ENCODE measurements at places on chromosomes 11 and 22.

DNA sequence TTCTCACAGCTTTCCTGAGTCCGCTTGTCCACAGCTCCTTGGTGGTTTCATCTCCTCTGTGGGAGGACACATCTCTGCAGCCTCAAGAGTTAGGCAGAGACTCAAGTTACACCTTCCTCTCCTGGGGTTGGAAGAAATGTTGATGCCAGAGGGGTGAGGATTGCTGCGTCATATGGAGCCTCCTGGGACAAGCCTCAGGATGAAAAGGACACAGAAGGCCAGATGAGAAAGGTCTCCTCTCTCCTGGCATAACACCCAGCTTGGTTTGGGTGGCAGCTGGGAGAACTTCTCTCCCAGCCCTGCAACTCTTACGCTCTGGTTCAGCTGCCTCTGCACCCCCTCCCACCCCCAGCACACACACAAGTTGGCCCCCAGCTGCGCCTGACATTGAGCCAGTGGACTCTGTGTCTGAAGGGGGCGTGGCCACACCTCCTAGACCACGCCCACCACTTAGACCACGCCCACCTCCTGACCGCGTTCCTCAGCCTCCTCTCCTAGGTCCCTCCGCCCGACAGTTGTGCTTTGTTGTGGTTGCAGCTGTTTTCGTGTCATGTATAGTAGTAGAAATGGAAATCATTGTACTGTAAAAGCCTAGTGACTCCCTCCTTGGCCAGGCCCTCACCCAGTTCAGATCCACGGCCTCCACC is 11.7 kb downstream of the RASD2 start:
- DNase-seq = peak; percentile 82

GRCh38 chr22:26159886-26160285 is 9.4 kb upstream of the SEZ6L start:
- DNase-seq = no peak

GRCh38 chr11:19803506-19803998 is 90.9 kb downstream of the NAV2 start:
- no peak for DNase-seq

GRCh38 chr22:45869340-45869847 is 107.6 kb downstream of the WNT7B start:
- DNase-seq = no peak

DNA sequence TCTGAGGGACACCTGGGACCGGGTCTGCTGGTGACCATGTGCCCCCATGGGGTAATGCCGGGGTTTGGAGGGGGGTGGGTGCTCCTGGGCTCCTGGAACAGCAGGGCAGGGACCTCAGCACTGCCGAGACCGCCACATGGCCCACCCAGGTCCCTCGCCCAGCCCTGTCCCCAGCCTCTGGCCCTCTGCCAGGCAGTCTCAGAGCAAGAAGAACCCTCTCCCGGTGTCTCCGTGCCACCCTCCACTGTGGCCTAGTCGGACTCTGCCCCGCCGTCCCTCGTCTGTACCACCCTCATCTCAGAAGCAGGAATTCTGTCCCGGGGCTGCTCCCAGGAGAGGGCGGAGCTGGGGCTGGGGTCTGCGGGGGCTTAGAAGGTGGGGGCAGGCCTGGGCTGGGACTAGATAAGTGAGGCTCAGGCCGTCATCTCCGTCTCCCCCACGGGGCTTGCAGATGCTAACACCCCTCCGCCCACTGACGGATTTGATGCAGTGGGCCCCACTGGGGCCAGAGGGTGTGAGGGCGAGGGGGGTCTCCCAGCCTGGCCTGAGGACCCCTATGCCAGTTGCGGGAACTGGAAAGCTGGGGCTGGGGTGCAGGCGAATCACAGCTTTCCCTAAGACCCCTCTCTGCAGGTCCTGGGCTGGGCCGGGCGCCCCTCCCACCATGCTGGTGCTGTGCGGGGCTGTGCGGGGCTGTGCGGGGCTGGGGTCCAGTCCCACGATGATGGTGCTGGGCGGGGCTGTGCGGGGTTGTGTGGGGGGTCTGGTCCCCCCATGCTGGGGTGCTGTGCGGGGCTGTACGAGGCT is 1.1 kb downstream of the MUC5AC start:
- no peak for DNase-seq

GRCh38 chr22:36467042-36467810 is 14.2 kb downstream of the TXN2 start:
- DNase-seq = no peak

DNA sequence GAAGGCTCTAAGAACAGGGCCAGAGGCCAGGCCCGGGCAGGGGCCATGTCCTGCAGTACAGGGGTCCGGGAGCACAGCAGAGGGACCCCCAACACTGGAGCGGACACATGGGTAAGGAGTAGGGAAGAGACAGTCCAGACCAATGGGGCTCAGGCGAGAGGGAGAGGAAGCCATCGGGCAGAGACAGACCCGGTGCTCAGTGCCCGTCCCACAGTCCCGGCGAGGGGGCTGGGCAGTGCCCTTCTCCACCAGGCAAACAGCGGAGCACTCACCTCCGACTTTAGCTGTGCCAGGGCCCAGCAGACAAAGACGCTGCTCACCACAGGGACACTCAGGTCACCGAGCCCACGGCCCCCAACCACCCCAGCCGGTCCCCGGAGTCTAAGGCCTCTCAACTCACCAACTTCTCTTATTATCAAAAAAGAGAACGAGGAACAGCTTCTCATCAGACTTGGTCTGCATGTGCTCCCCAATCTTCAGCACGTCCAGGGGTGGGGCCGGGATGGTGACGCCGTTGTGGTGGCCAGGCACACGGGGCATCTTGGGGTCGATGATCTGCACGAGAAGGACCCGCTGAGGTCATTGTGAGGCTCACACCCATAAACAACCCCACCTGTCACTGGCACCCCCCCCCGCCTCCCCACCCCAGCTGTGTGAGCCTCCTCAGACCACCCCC is 52.3 kb downstream of the BRD1 start:
- DNase-seq = no peak

DNA sequence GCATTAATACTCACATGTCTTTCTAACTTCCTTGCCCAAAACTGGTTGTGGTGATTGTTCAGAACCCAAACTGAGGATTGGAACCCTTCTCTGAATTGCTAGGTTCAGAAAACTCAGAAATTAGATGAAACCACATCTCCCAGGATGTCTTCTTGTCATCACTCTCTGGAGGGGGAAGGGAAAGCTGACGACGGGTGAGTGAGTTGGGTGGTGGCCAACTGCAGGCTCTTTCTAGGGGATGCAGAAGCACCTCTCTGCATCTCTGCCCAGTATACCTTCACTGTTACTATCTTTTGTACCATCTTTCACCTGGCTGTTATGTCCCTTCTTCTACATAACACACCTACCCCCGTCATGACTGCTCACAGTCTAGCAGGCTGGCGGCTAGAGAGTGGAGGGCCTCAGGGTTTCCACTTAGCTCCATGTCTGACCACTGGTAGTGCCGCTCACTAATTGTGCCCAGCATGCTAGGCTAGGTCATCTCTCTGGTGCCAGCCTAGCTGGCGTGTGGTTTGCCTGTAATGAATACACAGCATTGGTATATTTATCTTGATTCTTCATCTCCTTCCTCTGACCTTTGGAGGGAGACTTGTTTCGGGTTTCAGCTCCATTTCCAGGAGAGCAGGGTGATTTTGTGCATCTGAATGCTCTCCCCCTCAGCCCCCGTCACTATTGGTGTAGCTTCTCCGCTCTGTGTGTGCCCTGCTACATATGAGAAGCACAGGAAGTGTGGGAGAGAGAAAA is 7.3 kb downstream of the GRAMD1B start:
- DNase-seq = no peak

DNA sequence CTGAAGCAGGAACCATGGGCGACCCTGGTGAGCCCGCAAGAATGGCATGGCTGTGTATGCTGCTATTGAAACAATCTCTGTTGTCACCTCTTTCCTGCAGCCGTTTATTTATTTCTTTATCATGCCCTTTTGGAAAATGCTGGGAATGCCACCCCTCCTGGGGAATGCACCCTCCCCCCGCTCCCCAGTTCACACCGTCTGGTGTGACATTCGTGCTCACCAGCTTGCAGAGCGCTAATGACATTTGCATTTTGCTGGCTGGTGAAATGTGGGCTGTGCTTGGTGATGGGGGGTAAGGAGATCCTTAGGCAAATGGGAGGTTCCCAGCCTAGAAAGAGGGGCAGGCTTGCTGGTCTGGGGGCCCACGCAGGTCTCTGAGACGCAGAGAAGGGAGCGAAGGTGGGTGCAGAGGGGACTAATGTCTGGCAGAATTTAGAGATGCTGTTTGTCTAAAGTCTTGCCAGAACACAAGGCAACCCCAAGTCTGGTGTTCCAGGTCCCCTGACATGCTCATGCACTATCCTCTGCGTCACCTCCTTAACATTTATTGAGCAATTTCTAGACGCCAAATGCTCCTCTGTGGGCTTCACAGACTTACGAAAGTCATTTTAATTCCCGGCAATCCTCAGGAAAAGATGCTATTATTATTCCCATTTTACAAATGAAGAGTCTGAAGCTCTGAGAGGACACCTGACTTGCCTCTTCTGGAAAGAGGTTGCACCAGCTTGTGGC is 91.7 kb downstream of the TP53I11 start:
- DNase-seq = no peak

DNA sequence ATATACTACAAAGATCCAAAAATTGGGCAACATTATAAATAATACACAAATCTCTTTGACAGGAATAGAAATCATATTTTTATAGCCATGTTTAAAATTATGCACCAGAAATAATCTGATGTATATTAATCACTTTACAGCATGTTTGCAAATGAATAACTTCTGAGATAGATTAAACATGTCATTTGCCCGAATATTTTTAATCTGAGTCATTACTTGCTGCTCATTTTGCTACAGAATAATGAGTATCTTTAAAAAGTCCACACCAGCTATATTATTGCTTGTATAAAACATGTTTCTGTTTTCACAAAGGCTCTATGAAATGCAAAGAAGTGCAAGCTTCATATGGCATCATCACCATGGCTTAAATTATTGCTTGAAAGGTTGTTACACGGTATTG is 336.8 kb downstream of the GUCY1A2 start:
- no peak for DNase-seq

- no peak for DNase-seq
Observed at GRCh38 chr11:77604281-77604680, 14.5 kb downstream of the AQP11 start.

DNA sequence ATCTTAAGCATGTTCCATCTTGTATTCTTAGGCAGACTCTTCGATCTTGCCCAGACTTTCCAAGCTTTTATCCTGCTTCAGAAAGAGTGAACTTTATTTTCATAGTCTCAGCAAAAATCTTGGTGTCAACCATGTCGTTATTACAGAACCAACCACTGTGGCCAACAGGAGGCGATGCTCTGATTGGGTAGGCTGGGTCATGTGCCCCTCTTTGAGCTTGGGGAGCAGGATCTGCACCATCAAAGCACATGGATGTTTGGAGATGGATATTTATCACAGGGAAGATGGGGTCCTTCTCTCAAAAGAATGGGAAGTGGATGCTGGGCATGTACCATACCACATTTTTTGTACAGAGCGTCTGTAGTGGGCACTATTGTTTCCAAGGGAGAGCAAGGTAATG is 197.4 kb downstream of the MYO18B start:
- no peak for DNase-seq

- no peak for DNase-seq
Observed at GRCh38 chr11:62865635-62866034, 15.1 kb upstream of the SLC3A2 start.

GRCh38 chr11:118068945-118069612 is 7.8 kb upstream of the TMPRSS4 start:
- no peak for DNase-seq

- no peak for DNase-seq
Observed at GRCh38 chr11:11510939-11511338, 110.9 kb downstream of the GALNT18 start.

DNA sequence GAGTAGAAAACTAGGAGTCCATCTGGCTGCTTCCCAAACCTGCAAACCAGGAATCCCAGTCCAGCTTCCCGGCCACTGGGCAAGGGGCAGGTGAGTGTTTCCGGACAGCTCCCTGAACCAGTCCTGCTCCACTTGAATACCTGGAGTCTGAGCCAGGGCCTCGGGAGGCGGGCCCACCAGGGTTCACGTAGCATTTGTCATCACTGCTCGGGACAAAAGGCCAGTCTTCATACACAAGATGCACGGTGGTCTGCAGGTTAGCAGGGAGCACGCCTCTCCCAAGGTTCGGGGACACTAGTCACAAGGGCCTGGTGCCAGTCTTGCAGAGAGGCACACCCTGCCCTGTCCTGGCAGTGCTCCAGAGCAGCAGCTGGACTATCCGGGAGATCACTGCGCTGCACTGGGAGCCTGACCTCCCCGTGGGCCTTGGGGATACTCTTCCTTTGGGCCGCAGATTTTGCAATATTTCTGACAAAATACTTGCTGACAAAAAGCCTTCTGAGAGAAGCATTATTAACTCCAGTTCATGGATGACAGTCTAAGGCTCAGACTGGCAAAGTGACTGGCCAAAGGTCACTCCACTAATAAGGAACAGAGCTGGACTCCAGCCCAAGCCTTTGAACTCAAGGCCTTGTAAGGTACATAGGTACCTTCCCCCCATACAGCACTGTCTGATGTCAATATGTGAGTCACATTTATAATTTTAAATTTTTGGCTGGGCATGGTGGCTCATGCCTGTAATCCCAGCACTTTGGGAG is 25.1 kb downstream of the CD6 start:
- DNase-seq = no peak

DNA sequence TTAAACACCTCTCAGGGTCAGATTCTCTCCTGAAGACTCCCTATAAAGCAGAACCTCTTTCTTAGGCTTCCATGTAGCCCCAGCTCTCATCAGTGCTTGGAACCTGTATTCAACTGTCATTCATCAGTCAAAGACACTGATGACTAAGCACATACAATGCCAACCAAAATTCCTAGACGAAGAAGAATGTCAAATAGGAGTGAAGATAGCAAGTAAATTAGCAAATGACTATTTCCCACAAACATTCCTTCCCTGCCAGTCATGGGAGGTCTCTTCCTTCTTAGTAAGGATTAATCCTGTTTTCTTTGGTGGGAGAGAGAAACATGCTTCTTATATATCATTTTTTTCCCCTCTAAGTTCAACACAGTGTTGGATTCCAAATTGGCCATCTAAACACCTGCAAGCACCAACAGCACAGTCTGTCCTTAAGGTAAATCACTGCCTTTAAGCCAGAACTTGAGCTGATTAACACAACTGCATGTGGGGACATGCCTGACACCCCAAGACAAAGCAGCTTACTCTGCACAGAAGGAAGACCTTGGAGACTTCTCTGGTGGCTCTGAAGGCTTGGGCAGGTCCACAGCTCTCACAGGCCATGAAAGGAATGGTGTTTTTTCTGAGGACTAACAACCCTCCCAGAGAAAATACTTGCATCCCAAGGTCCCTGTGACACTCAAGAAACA is 47.5 kb upstream of the ME3 start:
- DNase-seq = no peak

DNA sequence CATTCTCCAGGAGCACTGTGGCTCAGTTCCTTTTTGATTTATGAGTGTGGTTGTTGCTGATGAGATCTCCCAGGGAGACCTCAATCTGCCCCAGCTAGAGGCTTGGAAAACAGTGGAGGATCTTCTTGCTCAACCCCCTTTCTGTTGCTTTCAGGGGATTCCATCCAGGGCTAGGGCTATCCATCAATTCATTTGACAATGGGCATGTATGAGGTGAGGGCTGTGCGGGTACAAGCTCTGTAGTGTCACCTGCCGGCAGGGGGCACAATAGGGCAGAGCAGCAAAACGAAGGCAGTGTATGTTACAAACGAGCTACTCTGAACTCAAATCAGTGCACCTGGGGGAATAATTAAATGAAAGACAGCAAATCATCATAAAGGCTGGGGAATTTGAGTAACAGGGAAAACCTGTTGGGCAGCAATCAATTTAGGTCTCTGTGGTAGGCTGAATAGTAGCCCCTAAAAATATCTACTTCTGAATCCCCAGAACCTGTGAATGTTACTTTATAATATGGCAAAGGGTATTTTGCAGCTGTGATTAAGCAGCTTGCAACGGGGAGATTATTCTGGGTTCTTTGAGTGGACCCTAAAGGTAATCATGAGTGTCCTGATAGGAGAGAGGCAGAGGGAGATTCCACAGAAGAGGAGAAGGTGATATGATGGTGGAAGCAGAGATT is 170.3 kb upstream of the ZBED5 start:
- DNase-seq = peak; percentile 65

All from CD4-positive, alpha-beta memory T cell (primary cell).